Activated CD8-positive, alpha-beta memory T cell treated with anti-CD3 and anti-CD28 coated beads for 1 hour (primary cell): ENCODE measurements at places on chromosomes 5 and 9.

DNA sequence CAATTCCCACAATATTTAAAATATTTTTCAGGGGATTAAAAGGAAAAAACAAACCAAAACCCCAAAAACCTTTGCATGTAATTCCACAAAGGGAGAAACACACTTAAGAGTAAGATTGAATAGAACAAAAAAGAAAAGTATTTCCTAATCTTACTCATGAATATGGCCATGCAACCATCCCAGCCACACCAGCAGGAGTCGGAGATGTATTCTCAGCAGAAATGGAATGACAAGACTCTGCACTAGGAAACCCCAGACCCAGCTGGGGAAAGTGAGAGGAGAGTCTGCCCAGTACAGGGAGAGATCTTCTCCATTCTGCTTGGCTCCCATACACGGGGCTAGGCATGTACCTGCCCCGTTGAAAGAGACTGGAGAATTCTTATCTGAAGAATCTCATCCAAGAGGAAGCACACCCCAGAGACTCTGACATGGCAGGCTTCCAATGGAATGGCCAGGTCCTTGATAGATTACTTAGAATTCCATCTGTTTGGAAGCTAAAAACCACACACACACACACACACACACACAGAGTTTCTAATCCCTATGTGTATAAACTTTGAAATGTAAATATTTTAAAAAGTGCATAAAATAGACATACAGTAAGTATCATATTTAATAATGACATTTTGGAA, 118.8 kb downstream of the GADD45G start:
- no peak for DNase-seq

GRCh38 chr5:99169309-99169708, 240.5 kb upstream of the CHD1 start:
- DNase-seq = no peak

- no peak for DNase-seq
These were observed 8.0 kb downstream of the STC2 start for GRCh38 chr5:173320259-173320658.

- no peak for DNase-seq
These were observed 557.9 kb downstream of the CAAP1 start for GRCh38 chr9:26334706-26335105.

DNA sequence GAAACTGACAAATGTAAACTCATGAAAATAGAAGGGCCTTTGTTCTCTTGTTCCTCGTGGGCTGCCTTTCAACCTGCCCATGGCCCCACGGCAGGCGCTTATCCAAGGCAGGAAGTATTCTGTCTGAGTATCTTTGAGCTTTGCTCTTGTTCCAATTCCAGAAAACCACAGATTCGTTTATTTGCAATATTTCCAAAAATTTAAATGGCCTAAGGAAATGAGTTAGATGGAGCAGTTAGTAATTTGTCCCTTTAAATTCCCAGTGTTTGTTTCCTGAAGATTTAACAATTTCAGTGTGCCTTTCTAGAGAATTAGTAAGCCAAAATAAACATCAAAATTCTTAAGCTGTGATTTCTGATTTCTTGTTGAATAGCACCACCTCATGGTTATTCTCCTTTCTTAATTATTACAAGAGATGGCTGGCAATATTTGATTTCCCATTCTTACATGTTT, 299.4 kb upstream of the RASA1 start:
- no peak for DNase-seq

DNA sequence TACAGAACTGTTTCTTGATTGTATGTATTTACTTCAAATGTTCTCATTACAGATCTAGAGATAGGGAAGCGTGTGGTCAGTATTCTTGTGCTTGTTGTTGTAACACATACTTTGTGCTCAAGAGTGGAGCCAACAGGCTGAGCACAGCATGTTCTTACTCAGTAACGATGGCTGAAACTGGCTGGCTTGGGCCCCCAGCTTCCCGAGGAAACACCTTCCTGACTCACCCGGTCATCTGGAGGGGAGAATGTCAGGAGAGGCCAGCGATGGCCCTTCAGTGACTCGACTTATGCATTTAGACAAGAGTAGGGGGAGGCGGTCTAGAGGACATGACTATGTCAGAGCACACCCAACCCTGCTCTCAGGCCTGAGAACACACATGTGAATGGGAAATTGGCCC, 25.6 kb downstream of the ZNF474 start:
- DNase-seq = no peak

DNA sequence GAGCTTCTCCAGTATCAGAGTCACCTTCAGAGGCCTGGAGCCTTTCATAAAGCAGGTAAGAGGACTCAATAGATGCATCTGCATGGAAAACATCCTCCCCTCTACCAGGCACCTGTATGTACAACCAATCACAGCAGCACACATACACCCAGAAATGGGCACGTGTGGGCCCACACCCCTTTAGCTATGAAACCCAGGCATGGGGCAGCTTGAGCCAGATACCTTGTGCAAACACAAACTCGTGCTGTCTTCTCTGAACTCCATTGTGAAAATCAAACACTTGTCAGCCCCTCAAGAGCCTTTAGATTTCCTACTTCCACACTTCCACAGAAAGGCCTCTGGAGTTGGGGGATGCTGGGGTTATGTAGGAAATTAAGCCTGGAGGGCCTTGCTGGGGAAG, 1.1 kb upstream of the CSF2 start:
- no peak for DNase-seq

DNA sequence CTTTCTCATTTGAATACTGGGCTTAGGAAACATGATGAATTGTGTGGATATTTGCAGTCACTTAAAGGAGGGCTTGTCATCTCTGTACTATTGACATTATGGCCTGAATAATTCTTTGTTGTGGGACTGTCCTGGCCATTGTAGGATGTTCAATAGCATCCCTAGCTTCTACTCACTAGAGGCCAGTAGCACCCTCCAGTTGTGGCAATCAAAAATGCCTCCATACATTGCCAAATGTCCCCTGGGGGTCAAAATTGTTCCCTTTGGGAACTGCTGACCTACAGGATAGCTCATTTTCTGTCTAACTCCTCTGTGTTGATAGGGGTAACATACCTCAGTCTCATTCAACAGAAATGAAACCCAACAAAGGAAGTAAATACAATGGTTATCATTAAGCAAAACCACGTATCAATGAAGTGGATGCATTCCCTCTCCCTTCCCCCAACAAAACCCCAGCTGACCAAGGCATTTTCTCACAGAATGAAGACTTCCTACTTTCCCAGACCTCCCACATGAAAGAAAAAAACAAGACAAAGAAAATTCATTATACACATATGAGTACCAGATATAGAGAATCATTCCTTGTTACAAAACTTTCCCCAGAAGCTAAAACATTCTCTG, 18.1 kb downstream of the FYB1 start:
- DNase-seq = no peak

GRCh38 chr9:72601615-72602014, 80.2 kb downstream of the TMC1 start:
- no peak for DNase-seq

- no peak for DNase-seq
These were observed 16.4 kb downstream of the PPP3R2 start for GRCh38 chr9:101578378-101578777.

- DNase-seq = no peak
These were observed 1.5 kb downstream of the AK6 start for GRCh38 chr5:69367697-69368279.

DNA sequence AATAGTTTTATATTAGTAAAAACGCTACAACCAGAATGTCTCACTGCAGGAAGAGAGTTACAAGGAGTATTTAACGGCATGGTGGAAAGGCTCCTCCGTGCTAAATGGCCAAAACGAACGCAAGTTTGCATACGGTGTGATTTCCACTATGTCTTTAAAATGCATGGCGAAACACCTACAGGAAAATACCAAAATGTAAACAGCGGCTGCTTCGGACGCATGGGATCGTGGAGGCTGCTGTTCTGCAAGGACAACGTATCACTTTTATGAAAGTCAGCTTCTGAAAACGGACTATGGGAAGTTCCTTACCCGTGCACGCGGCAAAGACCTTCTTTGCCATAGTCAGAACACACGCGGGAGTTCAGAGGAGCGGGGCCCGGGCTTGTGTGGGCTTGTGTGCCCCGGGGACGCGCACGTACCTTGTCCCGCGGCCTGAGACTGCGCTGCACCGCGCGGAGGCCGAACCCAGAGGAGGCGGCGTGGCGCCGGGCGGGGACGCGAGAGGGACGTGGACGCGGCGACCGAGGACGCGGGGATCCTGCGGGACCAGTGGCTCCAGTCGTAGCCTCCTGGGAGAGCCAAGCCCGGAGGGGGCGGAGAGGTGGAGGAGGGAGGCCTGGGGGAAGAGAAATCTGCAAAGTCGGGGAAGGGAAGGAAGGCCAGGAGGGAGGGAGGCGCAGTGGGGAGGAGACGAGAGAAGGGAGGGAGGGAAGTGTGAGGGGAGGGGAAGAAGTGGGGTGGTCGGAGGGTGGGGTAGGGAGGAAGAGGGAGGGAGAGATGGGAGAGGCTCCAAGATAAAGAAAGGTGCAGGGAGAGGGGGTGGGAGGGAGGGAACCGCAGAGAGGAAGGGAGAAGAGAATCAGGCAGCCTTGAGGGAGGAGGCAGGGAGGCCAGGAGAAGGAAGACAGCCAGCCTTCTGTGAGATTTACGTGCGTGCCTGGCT, at the start of gene CMBL:
CMBL (minus strand) TSS at position 697 of the 943 bp plus-strand sequence. CDS start 17,140 bp downstream, outside the sequence.
- DNase-seq = peak; percentile 2

DNA sequence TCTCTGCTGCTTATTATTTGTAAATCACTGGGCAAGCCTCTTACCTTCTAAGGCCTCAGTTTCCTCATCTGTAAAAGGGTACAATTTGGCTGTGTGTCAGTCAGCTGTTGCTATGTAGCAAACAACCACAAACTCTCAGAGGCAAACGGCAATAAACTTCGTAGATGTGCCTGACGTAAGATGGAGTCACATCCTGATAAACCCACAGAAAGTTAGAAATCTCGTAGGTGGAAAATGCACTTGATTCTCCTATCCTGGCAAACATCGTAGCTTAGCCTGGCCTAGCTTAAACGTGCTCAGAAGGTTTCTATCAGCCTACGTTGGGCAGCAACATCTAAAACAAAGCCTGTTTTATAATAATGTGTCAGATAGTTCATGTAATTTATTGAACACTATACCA, 35.0 kb upstream of the UNC5A start:
- DNase-seq = no peak

DNA sequence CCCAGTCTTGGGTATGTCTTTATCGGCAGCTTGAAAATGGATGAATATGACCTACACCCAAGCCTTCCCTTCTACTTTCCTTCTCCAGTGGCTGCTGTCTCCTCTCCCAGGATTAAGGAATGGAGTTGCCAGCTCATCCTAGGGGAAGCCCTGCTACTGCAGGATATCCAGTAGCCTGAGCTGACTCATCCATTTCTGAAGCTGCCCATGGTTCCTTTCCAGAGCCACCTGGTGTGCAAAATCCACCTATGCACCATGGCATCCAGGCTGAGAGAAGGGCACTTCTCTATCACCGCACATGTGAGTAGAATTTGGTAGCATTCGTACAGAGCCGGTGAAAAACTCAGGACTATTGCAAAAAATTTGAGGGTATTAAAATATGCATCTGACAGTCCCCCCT, 290.8 kb downstream of the YTHDC2 start:
- no peak for DNase-seq

DNA sequence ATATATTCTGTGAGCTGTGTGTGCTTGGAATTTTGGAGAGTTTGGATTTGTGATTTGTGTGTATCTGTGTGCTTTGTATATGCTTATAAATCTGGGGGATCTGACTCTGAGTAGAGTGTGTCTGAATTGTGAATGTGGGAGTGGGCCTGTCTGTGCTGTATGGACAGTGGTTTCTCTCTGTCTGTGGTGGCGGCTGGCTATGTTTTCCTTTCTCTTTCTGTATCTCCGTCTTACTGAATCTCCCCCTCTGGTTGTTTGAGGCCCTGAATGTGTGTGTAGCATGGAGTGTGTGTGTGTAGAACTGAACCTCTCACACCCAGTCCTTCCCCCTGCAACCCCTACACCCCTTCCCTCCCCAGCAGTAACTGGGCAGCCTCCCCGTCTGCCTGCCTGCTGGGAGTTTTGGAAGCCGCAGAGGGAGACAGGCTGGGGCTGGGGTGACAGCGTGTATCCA, 4.7 kb downstream of the CXXC5 start:
- DNase-seq = no peak

- no peak for DNase-seq
These were observed 28.5 kb upstream of the PHF24 start for GRCh38 chr9:34929506-34930102.

GRCh38 chr9:73810585-73811215, 659.0 kb downstream of the ANXA1 start:
- no peak for DNase-seq

GRCh38 chr5:136162008-136162407, 29.4 kb downstream of the SMAD5 start:
- no peak for DNase-seq

GRCh38 chr5:123810253-123810652, 298.3 kb downstream of the CSNK1G3 start:
- DNase-seq = no peak

GRCh38 chr9:90991953-90992352, 190.3 kb downstream of the SYK start:
- DNase-seq = no peak

DNA sequence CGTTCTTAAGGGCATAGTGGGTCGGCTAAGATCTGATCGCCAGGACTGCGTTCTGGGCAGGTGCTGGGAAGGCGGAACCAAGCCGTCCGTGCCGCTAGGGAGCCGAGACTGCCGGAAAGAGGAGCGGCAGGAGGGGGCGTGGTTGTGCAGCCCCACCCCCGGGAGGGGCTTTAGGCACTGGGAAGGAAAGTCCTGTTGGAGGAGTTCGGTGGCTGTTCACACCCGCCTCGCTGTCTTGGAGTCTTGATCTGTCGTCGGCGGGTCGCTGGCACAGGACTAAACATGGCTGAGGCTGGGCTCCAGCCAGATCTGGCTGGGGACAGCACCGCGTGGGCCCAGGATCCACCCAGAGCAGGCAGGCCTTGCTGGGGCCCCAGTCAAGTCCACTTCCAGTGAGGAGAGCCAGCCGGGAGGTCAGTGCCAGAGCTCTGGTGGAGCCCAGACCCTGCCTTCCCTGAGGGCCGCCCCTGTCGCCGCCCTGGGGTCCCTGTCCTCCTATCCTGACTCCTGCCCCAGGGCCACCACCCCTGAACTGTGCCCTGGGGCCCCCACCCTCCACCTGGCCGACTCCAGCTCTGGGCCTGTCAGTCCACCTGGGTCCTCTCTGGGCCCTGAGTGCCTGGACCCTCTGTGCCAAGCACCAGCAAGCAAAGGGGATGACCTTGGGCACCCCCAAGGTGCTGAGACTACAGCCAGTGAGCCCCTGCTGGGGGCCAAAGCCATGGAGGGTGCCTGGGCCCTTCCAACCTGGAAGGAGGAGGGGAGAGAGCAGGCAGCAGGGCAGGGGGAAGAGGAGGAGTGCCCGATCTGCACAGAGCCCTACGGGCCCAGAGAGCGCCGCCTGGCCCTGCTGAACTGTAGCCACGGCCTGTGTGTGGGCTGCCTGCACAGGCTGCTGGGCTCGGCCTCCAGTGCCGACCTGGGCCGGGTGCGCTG, 4.5 kb downstream of the RNF208 start:
- no peak for DNase-seq

- no peak for DNase-seq
These were observed 158.6 kb downstream of the FAM114A2 start for GRCh38 chr5:153880106-153880505.

DNA sequence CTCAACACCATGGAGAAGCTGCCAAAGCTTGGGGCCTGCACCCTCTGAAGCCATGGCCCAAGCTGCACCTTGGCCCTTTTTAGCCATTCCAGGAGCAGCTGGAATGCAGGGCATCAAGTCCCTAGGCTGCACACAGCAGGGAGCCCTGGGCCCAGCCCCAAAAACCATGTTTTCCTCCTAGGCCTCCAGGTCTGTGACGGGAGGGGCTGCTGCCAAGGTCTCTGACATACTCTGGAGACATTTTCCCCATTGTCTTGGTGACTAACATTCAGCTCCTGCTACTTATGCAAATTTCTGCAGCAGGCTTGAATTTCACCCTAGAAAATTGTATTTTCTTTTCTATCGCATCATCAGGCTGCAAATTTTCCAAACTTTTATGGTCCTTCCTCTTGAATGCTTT, 64.6 kb downstream of the ELOVL7 start:
- no peak for DNase-seq
